ENCODE measurements at places on chromosomes 4 and X.

DNA sequence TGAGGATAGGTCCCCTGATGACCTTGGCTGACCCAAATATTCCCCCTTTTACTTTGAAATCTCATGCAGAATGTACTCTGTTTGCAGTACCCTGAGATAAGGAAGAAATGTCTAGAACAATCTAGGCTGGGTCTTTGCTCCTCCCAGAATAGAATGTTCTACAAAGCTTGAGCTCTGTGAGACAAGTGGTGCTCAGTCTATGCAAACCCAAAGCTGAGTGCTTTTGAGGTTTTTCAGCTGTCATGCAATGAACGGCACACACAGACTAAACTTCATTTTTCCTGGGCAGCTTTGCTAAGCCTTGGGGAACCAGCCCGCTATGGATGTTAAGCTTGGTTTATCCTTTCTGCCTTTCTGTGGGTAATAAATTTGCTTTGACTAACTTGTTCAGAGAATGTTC lies 513.6 kb downstream of the FAT4 start:
- no peak for DNase-seq

- no peak for DNase-seq
Observed at GRCh38 chrX:1443496-1444075, 9.1 kb downstream of the ASMTL start.

DNA sequence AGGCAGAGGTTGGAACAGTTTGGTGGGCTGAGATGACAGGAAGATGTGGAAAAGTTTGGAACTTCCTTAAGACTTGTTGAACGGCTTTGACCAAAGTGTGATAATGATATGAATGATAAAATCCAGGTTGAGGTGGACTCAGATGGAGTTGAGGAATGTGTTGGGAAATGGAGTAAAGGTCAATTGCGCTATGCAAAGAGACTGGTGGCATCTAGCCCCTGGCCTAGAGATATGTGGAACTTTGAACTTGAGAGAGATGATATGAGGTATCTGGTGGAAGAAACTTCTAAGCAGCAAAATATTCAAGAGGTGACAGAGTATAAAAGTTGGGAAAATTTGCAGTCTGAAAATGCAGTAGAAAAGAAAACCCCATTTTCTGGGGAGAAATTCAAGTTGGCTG lies 21.4 kb upstream of the UGT2B17 start:
- DNase-seq = no peak

GRCh38 chr4:3290476-3290875 lies 2.3 kb upstream of the RGS12 start:
- DNase-seq = no peak

DNA sequence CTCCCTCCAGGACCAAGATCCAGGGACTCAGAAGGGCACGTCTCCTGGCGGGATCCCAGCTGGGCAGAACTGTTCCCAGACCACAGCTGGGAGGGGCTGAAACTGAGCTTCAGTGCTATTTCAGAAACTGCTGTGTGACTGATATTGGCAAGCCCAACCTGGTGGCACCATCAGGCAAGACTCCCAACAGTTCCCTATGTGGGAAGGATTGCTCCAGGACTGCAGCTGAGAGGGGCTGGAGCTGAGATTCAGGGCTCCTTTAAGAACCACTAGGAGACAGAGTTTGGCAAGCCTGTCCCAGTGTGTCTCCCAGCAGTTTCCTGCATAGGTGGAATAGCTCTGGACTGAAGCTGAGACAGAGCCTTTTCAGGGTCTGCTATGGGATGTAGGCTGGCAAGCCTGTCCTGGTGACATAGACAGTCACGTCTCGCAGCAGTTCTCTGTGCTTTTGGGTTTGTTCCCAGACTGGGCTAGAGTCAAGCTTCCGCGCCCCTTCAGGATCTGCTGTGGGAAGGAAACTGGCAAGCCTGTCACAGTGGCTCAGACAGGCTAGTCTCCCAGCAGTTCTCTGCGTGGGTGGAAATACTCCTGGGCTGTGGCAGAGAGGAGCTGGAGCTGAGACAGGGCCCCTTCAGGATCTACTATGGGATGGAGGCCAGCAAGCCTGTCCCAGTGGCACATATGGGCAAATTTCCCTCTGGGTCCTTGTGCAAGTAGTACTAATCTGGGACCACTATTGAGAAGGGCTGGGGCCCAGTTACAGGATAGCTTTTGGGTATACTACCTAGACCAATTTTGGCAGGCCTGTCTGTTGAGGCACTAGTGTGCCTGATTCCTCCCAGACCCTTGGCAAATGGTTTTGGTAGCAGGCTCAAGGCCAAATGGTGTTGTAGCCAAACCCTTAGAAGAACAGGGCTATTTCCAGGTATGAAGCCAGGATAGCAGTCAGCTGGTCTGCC lies 20.2 kb upstream of the MED14 start:
- no peak for DNase-seq

GRCh38 chr4:87019898-87020297 lies 85.1 kb downstream of the AFF1 start:
- DNase-seq = peak; percentile 41

- DNase-seq = peak; percentile 77
Observed at GRCh38 chr4:40990236-40990898, 224.0 kb downstream of the APBB2 start.

DNA sequence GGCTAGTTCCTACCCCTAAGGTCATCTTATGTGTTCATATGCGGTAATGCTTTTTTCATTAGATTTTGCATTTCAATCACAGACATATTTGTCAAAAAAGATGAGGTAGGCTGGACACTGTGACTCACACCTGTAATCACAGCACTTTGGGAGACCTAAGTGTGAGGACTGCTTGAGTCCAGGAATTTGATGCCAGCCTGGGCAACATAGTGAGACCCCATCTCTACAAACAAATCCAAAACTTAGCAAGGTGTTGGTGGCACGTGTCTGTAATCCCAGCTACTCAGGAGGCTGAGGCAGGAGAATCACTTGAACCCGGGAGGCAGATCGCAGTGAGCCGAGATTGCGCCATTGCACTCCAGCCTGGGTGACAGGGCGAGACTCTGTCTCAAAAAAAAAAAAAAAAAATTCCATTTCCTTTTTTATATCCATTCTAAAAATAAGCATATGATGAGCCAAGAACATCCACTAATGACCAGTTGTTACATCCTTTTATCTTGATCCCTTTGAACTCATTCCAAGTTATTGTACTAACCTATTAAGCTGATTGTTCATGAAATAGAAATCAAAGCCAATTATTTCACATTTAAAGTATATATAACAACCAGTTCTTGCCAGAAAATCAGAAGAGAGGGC lies 23.4 kb downstream of the PGAM4 start:
- no peak for DNase-seq

DNA sequence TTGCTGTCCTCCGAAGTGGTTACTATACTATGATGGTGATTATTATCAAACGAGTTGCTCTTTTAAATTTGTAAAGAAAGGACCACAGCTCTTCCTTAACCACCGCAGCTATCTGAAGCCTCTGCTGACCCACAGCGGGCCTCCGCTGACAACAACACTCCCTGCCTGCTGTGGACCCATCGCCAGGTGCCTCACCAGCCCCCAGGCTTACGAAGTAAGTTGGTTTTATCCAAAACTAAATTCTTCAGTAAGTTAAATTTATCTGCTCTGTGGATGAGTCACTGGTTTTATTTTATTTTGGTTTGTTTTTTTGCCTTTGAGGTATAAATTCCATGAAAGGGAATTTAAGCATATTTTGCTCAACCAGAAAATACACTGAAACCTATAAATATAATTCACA lies 54.7 kb downstream of the SLC9A6 start:
- no peak for DNase-seq
